ENCODE measurements at places on chromosomes 6 and 20.

GRCh38 chr6:109701774-109702173 is 10.7 kb downstream of the FIG4 start:
- no peak for DNase-seq

DNA sequence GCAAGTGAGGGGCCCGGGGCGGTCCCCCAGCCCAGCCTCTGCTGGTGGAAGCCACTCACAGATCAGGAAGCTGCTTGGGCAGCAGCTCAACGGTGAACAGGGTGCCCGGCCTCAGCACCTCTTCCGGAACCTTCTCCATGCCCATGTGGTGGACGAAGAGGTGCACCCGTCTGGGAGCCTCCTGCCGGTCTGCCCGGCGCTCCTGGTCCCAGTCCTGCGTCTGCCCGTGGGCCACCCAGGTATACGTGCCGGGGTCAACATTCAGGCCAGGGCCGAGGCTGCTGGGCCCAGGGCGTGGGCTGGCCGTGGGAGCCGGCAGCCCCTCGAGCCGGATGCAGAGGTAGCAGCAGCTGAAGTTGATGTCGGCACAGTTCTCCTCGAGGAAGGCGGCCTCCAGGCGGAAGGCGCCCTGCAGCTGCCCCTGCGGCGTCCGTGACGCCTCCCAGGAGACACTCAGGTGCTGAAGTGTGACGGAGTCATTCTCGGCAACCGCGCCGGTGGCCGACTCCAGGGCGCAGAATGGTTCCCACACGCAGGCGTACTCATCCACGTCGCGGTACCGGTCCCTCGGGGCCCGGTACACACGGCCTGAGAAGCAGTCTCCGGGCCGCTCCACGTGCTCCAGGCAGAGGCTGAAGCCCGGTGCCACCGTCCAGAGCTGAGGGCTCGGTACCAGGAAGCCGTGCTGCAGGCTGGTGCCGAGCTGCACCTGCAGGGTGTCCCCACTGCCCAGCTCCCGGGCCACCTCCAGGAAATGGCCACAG is 8.7 kb downstream of the FNDC11 start:
- DNase-seq = no peak

DNA sequence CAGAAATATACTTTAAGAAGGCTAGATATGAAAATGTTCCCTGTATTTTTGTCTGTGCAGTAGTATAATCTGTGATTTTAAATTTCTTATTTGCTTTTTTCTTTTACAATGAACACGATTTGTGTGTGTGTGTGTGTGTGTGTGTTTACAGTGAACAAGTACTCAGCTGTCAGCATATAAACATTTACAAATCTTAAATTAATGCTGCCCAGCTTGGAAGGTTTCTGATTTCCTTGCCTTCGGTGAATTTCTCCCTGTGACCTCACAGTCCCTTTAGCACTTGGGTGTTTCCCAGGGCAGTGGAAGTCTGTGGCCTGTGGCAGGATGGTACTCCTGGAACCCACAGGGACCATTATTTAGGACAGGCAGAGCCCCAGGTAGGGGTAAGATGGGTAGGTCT is 37.6 kb downstream of the TXLNB start:
- DNase-seq = no peak

DNA sequence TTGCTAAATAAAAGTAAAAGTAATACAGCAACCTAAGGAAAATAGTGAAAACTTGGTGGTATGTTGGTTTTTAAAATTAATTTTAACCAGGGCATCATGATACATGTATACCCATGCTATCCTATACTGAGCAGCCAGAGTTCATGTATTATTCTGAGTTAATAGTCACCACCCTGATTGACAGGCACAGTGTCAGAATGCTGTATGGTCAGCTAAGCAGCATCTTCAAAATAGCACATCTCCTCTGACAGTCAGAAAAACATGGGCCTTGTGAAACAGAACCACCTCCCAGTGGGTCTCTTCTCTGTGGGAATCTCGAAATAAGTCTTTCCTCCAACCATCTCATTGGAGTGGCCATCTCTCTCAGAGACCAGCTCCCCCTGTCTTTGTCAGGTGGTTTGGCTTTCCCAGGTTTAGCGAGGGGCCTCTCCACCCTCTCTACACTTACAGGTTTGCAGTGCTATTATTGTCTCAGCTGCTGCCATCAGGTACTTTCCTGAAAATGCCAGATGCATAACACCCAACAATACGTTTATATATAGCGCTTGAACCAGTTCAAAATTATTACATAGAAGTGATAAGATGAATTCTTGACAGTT is 47.1 kb upstream of the RNF8 start:
- no peak for DNase-seq

DNA sequence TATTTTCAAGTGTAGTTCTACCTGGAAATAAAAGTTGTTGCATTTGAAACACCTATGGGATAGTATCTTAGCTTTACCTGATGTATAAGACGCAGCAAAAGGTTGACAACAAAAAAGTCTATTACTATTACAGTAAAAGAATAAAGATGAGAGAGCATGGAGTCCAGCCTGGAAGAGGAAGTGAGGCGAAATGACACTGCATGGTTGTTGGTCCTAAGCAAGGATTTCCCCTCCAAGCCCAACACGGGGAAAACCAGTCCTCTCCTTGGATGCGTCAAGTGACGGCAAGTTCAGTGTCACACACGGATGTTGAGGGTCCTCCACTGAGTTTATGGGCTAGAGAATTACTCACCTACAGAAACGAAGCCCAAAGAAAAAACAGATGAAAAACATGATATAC is 51.7 kb downstream of the COL11A2 start:
- no peak for DNase-seq

DNA sequence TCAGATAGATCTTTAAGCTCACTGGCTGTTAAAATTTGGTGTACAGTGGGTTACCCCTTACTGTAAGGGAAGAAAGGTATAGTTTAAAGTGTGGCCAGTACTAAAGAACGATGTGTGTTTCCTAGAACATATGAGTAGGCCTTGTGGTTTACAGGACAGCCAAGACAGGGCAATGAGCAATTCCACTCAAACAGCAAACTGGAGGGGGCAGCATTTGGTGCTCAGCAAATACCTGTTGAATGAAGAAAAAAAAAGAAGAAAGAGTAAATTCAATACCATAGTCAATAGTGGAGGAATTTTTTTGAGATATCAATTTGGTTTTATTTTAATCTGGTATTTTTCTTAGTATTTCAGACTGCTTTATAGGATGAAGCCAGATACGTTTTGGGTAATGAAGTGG is 3.8 kb upstream of the NCOA5 start:
- DNase-seq = no peak

DNA sequence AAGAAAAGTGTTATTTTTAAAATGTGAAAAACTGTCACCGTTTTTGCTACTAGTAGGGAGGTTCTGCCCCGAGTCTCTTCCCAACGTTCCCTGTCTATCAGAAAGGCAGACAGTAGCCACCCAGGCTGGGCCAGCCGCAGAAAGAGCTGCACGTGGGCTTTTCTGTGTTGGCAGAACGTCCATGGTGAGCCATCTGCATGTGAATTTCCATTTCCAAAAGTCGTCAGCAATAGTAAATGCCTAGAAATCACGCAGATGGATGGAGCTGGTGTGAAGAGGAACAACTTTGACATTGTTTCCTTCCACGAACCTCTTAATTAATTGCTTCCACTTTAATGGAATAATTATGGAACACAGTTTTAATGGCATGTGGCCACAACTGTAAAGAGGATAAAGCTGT is 97.5 kb downstream of the FAM120B start:
- no peak for DNase-seq

GRCh38 chr6:152136449-152136825 is 329.0 kb downstream of the ESR1 start:
- no peak for DNase-seq

- DNase-seq = no peak
Measured at GRCh38 chr20:16922834-16923233, 174.7 kb downstream of the OTOR start.

- peak; percentile 19 for DNase-seq
Measured at GRCh38 chr20:37615340-37616109, 78.3 kb upstream of the CTNNBL1 start.

DNA sequence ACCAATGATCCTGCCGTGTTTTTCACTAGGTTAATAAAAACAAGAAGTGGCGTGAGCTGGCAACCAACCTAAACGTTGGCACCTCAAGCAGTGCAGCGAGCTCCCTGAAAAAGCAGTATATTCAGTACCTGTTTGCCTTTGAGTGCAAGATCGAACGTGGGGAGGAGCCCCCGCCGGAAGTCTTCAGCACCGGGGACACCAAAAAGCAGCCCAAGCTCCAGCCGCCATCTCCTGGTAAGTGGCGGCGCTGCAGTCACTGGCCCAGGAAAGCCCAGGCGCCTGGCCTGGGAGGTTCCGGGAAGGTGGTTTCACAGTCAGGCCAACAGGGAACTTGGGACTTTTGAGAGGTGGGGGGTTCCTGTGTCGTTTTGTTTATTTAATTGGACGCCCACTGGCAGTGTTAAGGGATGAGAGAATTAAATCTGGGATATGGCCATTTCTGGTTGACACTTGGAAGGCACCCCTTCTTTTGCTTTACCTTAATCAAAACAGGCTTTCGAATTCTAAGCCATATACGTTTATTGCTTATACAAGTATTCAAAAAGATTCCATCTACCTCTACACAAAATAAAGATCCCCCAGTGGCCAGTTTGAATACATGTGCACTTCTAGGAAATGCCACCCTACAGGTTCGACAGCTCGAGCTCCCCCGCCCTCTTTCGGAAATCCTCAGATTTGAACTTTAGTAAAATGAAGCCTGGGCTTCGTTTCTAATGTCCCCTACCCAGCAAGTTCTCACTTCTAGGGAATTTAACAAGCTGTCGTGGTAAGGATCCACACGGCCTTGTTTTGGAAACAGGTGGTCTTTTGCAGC is 138.9 kb downstream of the TMEM242 start:
- peak; percentile 44 for DNase-seq

DNA sequence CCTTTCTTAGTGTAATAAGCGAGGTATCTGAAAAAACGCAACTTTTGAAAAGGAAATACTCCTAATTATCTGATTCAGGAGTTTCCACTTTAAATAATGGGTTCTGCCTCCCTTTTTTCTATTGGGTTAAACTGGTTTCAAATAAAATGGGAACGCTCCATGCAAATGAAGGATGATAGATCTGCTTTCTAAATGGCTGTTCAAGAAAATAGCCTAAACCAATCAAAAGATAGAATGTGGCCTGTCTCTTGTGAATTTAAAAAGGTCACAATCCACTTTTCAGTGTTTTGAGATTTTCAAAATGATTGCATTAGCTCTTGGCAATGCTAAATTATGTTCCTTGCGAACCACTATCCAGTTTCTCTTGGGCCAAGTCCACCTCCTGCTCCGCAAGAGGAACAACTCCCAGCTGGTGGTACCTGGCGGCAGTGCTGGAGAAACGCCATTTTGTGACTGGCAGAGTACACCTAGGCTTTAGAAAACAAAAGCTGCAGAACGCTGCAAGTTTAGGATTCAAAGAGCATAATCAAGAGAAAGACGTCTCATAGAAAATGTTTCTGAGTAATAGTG is 56.7 kb downstream of the TRIM38 start:
- DNase-seq = no peak

DNA sequence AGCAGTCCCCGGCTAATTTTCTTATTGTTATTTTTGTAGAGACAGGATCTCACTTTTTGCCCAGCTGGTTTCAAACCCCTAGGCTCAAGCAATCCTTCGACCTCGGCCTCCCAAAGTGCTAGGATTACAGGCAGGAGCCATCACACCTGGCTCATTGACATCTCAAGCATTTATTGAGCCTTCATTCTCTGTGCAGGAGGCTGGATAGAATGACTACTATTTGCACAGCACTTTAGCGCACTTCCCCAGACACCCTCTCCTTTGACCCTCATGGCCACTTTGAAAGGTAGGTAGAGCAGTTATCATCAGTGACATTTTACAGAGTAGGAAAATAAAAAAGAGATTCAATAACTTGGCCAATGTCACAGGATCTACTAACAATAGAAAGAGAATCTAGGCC is 124.0 kb upstream of the STXBP5 start:
- no peak for DNase-seq

GRCh38 chr6:38137608-38138265 is 318.2 kb downstream of the ZFAND3 start:
- no peak for DNase-seq

- no peak for DNase-seq
Measured at GRCh38 chr6:7727946-7728854, 2.3 kb downstream of the BMP6 start.
